ENCODE measurements at places on chromosomes 2 and 18. TPM values are rescaled to one million over a fixed set of nuclear protein-coding genes. Genes with fewer than 3 reads are reported as not detected.

DNA sequence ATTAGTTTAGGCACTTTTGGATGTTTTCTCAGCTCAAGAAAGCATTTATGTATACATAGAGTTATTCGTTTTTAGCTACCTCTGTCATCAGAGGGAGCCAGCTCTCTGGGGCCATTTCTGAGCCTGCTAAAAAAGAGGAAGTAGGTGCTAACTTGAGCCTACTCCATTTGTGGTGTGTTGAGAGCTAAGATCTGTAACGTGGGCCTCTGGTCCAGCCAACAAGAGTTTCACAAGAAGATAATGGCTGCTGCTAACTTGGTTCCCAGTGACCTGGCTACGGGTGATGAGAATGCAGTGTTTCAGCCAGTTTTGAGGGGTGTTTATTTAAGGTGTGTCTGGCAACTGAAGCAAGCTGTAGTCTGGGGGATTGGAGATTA lies 182.5 kb downstream of the PRKCE start:
- DNase-seq = no peak
- no peaks in the 10 kb centered on the region for H3K4me1 ChIP-seq
- H3K27me3 ChIP-seq = no peaks in the 10 kb centered on the region

- H3K4me1 ChIP-seq = no peaks in the 10 kb centered on the region
- no peaks in the 10 kb centered on the region for H3K27me3 ChIP-seq
- DNase-seq = no peak
- no peak overlapping the region for H3K27ac ChIP-seq
- no peaks in the 10 kb centered on the region for H3K36me3 ChIP-seq
These were observed 37.9 kb upstream of the C1GALT1C1L start for GRCh38 chr2:43714164-43714563.

- no peaks in the 10 kb centered on the region for H3K4me1 ChIP-seq
- no peak for DNase-seq
- no peak overlapping the region for H3K27ac ChIP-seq
These were observed 137.3 kb downstream of the TMEM131 start for GRCh38 chr2:97858442-97858841.

DNA sequence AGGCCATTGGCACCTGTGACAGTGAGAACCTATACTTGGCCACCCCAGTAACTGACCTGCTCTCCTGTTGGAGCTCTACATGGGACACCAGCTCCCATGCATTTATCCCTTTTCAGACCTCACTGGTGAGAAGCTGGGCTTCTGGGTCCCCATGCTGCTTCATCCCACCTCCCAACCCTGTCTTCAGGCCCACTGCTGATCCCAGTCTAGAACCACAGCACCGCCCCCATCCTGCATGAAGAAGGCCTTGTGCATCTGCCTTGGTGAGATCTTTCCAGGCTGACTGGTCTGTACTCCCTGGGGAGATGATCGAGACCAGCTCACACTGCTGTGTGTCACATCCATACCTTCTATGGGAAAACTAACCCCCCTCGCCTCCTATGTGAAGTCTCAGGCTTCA lies 22.7 kb downstream of the TTC32 start:
- no peaks in the 10 kb centered on the region for H3K27me3 ChIP-seq
- H3K27ac ChIP-seq = no peak overlapping the region
- DNase-seq = no peak

DNA sequence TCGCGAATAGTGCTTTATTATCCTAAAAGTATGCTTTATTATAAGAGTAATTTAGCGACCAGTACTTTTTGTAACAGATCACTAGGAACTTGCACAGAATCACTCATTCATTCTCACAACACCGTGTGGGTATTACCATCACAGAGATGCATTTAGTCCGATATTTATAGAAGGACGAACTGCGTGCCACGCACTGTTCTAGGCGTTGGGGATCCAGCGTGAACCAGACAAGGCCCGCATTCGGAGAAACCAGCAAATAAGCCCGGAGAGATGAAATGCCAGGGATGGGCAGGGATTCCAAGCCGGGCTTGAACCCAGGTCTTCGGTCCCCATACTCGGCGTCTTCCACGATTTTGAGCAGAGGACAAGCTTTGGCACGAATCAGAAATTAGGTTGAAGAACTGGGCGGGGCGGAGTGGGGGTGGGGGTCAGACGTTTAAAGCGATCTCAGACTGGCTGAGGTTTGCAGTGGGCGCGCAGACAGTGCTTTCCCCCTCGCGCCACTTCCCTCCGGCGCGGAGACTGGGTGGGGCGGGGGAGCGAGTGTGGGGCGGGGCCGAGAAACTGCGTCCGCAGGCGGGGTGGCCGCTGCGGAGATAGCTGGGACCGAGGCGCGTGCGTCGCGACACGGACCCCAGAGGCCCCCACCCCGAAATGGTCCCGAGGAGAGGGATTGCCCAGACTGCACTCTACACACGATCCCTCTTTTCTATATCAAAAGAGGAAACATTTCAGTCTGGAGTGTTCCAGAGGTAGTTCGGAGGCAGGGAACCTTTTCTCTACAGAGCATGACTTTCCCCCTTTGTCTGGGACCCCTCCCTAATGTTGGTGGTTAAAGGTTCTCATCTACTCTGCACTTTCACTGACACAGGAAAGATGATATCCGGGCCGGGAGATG lies 1.1 kb upstream of the CXCR4 start:
- peak; percentile 61 for DNase-seq
- peaks cover 55% of the 10 kb centered on the region for H3K27me3 ChIP-seq
- H3K4me3 ChIP-seq = peak overlapping the region; percentile 53
- no peaks in the 10 kb centered on the region for H3K36me3 ChIP-seq
- H3K27ac ChIP-seq = peak overlapping the region; percentile 77

DNA sequence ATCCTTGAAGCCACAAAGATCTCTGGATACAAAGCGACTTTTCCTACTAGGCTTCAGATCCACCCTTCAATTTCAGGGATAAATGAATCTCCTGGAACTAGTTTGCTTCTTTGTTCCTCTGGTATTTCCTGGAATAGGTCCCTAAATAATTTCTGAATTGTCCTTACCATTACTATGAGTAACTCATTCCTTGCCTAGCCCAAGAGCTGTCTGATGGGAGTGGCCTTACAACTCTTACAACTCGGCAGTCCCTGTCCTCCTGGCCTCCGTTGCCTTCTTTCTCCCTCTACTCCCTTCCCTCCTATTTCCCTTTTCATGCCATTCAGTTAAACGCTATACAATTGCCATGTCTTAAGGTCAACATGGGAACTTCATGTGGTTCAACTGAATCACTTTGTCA lies 98.2 kb upstream of the FHL2 start:
- H3K4me1 ChIP-seq = no peaks in the 10 kb centered on the region
- no peaks in the 10 kb centered on the region for H3K36me3 ChIP-seq
- no peaks in the 10 kb centered on the region for H3K27me3 ChIP-seq
- no peak overlapping the region for H3K4me3 ChIP-seq
- H3K27ac ChIP-seq = no peak overlapping the region

GRCh38 chr18:36312806-36313395 lies 15.4 kb downstream of the FHOD3 start:
- H3K36me3 ChIP-seq = no peaks in the 10 kb centered on the region
- H3K4me3 ChIP-seq = no peak overlapping the region
- no peaks in the 10 kb centered on the region for H3K27me3 ChIP-seq
- DNase-seq = no peak

DNA sequence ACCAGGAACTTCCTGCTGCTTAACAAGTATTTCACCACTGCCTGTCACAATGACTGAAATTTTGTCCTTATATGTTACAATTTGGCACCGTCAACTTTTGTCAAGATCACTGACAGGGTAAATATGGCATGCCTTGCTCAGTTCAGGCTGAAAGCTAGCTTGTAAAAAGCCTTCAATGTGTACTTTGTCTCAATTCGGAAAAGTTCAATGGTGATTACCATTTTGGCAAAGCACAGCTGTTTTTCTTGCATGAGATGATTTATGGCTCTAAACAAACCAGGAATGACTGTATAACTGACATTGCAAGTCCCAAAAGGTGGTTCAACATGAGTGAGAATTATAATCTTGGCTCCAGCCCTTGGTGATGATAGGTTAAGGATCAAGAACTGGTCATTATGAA lies 1255.2 kb downstream of the CNTNAP5 start:
- H3K27ac ChIP-seq = no peak overlapping the region
- DNase-seq = no peak
- H3K4me1 ChIP-seq = no peaks in the 10 kb centered on the region
- H3K36me3 ChIP-seq = no peaks in the 10 kb centered on the region
- no peaks in the 10 kb centered on the region for H3K27me3 ChIP-seq

Gene LRP1B
- 0.10 TPM for total RNA-seq

Gene DOCK10
- total RNA-seq = 13.5 TPM

Gene PLB1
- total RNA-seq = 3.0 TPM

DNA sequence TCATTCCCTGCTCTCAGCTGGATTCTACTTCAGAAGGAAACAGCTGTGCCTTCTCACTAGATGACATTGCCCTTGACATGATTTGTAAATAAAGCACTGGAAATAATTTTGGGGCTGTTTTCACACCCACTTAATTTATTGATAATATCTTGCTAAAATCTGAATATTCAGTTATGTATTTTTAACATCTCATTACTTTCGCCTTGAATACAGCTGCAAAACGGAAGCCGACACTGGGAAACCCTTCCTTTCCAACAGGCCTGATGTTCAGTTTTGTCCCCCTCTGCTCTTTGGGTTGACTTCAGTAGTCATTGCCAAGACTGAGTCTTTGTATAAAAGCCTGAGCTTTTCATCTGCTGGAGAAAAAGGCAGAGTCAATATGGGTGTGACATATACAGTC lies 82.7 kb downstream of the DOCK10 start:
- no peak for DNase-seq
- H3K4me1 ChIP-seq = peaks cover 9% of the 10 kb centered on the region
- no peak overlapping the region for H3K4me3 ChIP-seq
- no peaks in the 10 kb centered on the region for H3K27me3 ChIP-seq

Gene CYP27C1
- total RNA-seq = not detected

Gene ABCG8
- total RNA-seq = 0.48 TPM

Gene FBXO48
- total RNA-seq = 1.5 TPM

Gene IL36B
- not detected for total RNA-seq

GRCh38 chr2:5164776-5165525 lies 527.2 kb upstream of the SOX11 start:
- no peaks in the 10 kb centered on the region for H3K4me1 ChIP-seq
- H3K27me3 ChIP-seq = no peaks in the 10 kb centered on the region
- no peak overlapping the region for H3K27ac ChIP-seq
- no peak overlapping the region for H3K4me3 ChIP-seq
- H3K36me3 ChIP-seq = no peaks in the 10 kb centered on the region
- no peak for DNase-seq

GRCh38 chr18:53426666-53427184 lies 797.7 kb downstream of the MBD2 start:
- no peaks in the 10 kb centered on the region for H3K27me3 ChIP-seq
- H3K27ac ChIP-seq = no peak overlapping the region
- no peaks in the 10 kb centered on the region for H3K4me1 ChIP-seq

Gene ST8SIA3
- total RNA-seq = 0.05 TPM

- no peak for DNase-seq
- no peaks in the 10 kb centered on the region for H3K27me3 ChIP-seq
- H3K36me3 ChIP-seq = no peaks in the 10 kb centered on the region
- no peak overlapping the region for H3K27ac ChIP-seq
- no peak overlapping the region for H3K4me3 ChIP-seq
These were observed 27.2 kb downstream of the CCBE1 start for GRCh38 chr18:59669872-59670657.

Gene ALKAL2
- total RNA-seq = 3.3 TPM

Gene SLC5A7
- 0.42 TPM for total RNA-seq

Gene DTNA
- total RNA-seq = 7.5 TPM

Gene SKOR2
- not detected for total RNA-seq

Gene AAMP
- 96.1 TPM for total RNA-seq

GRCh38 chr2:121018136-121019061 lies 266.6 kb downstream of the TFCP2L1 start:
- H3K4me3 ChIP-seq = no peak overlapping the region
- H3K27ac ChIP-seq = no peak overlapping the region
- H3K27me3 ChIP-seq = no peaks in the 10 kb centered on the region

- H3K4me1 ChIP-seq = peaks cover 30% of the 10 kb centered on the region
- no peak for DNase-seq
These were observed 457 bp upstream of the SP9 start for GRCh38 chr2:174334278-174334715.

GRCh38 chr2:209425471-209426071 lies 1.7 kb downstream of the MAP2 start:
- DNase-seq = no peak
- H3K27me3 ChIP-seq = no peaks in the 10 kb centered on the region
- H3K4me3 ChIP-seq = no peak overlapping the region
- no peak overlapping the region for H3K27ac ChIP-seq
- H3K4me1 ChIP-seq = no peaks in the 10 kb centered on the region

Gene SELENOI
- 42.2 TPM for total RNA-seq

Gene MEMO1
- 31.5 TPM for total RNA-seq

- no peaks in the 10 kb centered on the region for H3K27me3 ChIP-seq
- no peaks in the 10 kb centered on the region for H3K4me1 ChIP-seq
- DNase-seq = no peak
- H3K4me3 ChIP-seq = no peak overlapping the region
These were observed 138.8 kb downstream of the ATAD2B start for GRCh38 chr2:23788100-23788499.

Gene CNGA3
- total RNA-seq = 0.20 TPM

DNA sequence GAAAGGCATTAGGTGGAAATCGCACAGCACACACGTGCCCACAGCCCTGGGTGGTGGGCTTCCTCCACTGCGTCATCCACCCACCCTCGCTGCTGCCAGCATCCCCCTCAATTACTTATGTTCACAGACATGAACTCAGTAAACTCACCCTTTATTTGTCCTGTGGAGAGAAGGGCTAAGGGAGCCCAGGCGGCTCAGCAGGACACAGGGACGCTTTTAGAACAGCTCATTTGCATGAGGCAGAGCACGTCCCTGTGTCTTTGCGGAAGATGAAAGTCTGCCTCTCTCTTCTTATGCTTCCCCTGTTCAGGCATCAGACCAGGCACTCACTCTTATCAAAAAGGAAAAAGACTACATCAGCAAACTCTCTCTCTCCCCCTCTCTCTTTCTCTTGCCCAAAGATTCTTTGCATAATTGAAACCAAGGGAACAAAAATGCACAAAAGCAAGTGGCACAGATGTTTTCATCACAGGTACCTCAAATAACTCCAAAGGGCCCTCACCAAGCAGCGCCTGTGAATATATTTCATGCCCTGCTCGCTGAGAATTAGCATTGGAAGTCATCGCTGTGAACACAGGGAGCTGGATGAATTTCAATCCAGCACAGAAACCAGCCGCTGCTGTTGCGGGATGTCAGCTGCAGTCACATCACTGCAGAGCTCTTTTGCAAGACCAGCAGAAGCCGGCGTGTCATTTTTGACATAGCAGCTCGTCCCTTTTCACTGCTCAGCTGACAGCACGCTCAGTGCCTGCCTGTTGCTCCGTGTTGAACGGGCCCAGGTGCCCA lies 376.3 kb upstream of the MYT1L start:
- no peak overlapping the region for H3K27ac ChIP-seq
- no peaks in the 10 kb centered on the region for H3K4me1 ChIP-seq
- no peak overlapping the region for H3K4me3 ChIP-seq
- no peaks in the 10 kb centered on the region for H3K36me3 ChIP-seq
- no peaks in the 10 kb centered on the region for H3K27me3 ChIP-seq
- DNase-seq = no peak

Gene SPP2
- not detected for total RNA-seq

Gene GCKR
- total RNA-seq = 0.40 TPM

- no peak for DNase-seq
- H3K4me1 ChIP-seq = peaks cover 3% of the 10 kb centered on the region
- no peaks in the 10 kb centered on the region for H3K36me3 ChIP-seq
- no peak overlapping the region for H3K27ac ChIP-seq
These were observed 10.8 kb upstream of the COX7A2L start for GRCh38 chr2:42371611-42372473.

Gene TNS1
- 20.6 TPM for total RNA-seq

Gene ASB18
- not detected for total RNA-seq

- H3K4me1 ChIP-seq = no peaks in the 10 kb centered on the region
- no peak for DNase-seq
- H3K4me3 ChIP-seq = no peak overlapping the region
- H3K27ac ChIP-seq = no peak overlapping the region
- no peaks in the 10 kb centered on the region for H3K36me3 ChIP-seq
These were observed 412.1 kb upstream of the TRIB2 start for GRCh38 chr2:12304564-12305171.

Gene LYPD6B
- total RNA-seq = 3.4 TPM

Gene CRYGC
- total RNA-seq = not detected

Measured in colonic mucosa (tissue), 4 donors.